ENCODE measurements at places on chromosomes 12 and 14.

DNA sequence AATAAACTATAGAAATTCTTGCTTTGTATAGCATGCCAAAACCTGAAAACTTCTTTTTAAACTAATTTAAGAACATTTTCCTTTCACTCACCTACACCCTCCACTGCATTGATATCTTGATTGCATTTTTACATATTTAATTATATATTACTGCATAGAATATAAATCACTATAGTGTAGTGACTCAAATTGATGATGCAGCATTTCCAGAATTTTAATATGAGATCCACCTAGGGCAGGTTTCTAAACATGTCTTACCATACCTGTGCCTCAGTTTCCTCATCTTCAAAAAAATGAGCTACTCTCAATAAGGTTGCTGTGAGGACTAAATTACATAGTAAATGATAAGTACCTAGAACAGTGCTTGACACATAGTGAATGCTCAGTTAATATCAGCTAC is 881.5 kb downstream of the RPS29 start:
- no peak for DNase-seq

- no peak for DNase-seq
Measured at GRCh38 chr14:31312934-31313333, 105.3 kb upstream of the HECTD1 start.

DNA sequence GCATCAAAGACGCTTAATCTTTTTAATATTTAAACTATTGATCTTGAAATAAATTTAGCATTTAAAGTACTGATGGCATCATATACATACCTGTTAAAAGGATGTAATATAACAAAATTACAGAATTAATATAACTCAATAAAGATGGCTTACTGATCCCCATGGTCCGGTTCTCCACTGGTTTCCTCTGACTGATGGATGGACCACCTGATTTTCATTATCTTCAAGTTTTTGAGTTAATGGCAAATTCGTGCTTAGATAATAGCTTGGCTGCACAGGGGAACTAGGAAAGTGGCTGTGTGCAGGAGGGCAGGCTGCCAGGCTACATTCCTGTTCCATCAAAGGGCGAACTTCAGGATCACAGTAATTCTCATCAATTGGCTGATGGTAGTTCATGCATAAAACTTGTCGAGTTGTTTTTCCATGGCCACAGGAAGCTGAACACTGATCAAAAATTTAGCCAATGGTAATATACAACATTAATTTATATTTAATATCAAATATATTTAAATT is 123.9 kb downstream of the ADAMTS20 start:
- DNase-seq = no peak

DNA sequence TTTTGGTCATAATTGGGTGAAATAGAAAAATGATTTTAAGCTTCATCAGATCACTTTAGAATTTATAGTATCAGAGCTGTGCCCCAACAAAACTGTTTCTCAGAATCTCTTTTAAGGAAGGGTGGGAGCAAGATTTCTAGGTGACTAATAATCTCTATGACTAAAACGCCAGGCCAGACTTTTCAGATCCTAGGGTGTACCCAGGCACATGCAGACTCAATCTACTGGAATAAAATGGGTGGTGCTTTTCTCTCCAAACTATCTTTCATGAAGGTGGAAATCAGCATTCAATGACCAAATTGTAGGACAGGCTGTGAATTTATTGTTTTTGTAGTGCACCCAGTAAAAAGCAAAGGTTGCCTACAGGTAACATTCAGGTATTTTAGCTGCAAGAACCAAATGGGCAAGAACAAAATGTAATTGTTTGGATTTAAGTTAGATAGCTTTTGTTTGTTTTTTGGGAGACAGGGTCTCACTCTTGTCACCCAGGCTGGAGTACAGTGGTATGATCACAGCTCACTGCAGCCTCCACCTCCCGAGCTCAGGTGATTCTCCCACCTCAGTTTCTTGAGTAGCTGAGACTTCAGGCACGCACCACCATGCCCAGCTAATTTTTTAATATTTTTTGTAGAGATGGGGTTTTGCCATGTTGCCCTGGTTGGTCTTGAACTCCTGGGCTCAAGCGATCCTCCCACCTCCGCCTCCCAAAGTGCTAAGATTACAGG is 49.5 kb downstream of the PPP2R5C start:
- DNase-seq = no peak

GRCh38 chr14:67653651-67654280 is 20.7 kb downstream of the VTI1B start:
- DNase-seq = no peak

DNA sequence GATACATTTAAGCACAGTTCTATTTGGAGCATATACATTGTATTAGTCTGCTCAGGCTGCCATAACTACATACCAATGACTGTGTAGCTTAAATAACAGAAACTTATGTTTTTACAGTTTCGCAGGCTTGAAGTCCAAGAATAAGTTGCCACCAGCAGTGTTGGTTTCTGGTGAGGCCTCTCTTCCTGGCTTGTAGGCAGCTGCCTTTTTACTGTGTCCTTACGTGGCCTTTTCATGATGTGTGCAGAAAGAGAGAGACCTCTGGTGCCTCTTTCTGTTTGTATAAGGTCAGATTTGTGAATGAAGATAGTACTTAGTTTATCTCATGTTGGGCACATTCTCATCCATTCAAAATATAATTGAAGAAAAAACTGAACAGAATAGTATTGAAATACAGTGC is 636.6 kb downstream of the FLRT2 start:
- DNase-seq = no peak

Measured in NCI-H1092 (cell line).